ENCODE measurements at places on chromosomes 4 and X.

GRCh38 chr4:186624951-186625350 is 69.6 kb upstream of the MTNR1A start:
- no peak for DNase-seq

- DNase-seq = no peak
Observed at GRCh38 chrX:30793767-30794103, 95.3 kb downstream of the TAB3 start.

DNA sequence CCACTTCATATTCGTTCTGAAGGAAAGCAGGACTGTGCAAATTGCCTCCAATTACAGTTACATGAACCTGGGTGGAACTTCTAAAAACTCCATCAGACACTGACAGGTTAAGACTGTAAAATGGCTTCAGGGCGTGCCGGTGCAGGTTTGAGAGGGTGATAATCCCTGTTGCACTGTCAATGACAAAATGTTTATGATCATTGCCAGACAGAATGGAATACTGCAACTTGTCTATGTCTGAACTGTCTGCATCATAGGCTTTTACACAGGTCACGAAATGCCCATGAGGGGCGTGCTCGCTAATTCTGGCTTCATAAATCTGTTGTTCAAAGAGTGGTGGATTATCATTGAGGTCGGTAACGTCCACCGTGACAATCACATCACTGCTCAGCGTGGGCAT is 63.7 kb upstream of the MTNR1A start:
- DNase-seq = no peak

DNA sequence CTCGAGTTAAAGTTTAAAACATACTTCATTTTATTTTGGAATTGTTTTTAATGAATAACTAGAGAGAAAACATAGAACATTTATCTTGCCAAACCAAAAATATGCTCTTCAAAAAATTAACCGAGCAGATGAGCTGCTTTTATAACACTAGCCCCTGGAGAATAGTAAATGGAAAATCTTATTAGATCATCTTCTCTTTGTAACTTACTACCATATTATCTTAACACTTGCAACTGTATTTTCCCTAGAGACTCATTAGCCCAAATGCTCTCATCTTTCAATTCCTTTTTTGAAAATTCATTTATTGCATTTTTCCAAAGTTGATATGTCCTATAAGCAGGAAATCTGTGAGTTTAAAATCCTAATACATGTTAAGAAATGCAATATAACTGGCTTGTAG is 143.3 kb downstream of the CAMK2D start:
- no peak for DNase-seq

DNA sequence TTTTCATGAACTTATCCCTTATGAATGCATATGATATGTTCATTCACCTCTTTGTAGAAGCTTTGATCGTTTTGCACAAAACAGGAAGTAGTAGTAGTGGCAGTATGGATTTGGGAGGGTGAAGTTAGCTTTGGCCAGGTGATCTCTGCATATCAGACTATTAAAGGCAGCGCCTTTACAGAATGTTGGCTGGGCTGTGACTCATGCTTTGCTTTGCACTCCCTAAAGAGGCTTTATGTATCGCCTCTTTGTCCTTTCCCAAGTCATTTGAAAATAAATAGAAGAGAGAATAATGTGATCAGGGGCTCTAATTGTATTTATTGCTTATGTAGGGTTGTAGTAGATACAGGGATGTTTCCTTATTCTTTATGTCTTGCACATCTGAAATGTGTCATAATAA is 50.4 kb downstream of the SHROOM3 start:
- no peak for DNase-seq

- no peak for DNase-seq
Observed at GRCh38 chrX:903116-903515, 272.5 kb downstream of the SHOX start.

DNA sequence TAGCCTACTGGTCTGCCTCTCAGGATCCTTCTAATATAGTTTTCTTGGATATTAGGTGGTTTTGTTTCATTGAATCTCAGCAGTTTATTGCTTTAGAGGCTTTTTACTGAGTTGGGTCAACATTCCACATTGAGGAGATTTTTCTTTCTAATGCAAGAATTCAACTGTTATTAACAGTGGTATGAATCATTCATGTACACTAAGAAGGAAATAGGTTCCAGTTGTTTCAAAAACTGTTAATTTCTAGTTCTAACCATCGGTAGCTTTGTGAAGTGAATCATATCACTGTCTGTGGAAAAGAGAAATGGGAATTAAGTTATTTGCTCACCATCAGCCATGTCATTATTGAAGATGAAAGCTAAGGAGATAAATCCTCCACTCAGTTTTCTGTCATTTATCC is 331.5 kb downstream of the RPA4 start:
- DNase-seq = no peak

DNA sequence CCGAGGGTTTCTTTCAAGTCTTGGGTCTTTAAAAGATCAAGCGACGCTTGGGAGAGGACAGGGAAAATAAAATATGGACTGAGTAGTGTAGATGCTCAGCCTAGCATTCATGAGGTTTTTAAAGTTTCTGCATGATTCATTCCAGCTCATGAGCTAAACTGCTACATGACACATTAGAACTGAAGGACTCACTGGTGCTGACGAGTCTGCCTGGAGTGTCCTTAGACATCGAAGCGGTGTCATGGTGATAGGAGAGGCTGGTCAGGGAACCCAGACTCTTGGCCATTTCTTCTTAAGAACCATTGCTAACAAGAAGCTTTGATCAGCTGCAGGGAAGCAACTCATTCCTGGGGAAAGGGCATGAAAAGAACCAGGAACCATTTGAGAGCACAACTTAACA is 158.6 kb downstream of the TRIML1 start:
- DNase-seq = no peak

GRCh38 chr4:138595171-138595570 is 353.0 kb upstream of the SLC7A11 start:
- no peak for DNase-seq

DNA sequence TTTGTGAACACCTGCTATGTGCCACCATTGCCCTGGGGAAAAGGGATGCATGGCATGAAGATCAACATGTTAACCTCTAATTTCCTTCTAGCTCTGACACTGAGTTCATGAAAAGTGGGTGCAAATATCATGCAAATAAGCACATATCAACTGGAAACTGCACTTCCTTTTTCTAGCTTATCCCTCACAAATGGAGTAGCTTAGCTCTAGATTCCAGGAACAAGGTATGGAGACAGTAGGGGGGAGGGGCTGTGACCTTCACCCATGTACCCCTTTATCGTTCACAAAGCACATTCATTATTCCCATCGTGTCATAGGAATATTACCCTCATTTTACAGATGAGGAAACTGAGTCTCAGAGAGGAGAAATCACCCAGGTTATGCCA is 37.4 kb downstream of the STARD8 start:
- no peak for DNase-seq

DNA sequence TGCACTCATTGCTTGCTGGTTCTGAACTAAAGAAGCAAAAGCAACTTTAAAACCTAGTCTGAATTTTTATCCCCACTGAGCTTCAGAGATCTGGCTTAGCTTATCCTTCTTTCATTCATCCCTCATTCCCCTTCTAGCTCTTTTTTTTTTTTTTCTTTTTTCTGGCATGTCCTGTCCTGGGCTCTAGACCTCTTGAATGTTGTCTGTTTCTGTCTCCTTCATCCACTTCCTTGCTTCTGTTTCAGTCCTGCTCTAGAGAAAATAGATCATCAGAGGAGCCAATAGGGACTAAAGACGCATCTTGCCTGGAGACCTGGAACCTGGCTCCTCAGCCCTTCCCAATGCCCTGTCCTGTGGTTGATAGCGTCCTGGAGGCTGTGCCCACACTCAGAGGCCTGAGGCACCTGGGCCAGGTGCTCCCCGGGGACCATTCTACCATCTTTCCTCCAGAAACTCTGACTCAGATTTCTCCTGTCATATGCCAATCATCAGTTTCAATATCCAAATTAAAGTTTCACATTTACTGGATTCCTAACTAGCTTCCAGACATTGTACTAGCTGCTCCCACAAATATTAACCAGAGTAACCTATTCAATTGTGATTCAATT is 115.7 kb upstream of the GATB start:
- no peak for DNase-seq

DNA sequence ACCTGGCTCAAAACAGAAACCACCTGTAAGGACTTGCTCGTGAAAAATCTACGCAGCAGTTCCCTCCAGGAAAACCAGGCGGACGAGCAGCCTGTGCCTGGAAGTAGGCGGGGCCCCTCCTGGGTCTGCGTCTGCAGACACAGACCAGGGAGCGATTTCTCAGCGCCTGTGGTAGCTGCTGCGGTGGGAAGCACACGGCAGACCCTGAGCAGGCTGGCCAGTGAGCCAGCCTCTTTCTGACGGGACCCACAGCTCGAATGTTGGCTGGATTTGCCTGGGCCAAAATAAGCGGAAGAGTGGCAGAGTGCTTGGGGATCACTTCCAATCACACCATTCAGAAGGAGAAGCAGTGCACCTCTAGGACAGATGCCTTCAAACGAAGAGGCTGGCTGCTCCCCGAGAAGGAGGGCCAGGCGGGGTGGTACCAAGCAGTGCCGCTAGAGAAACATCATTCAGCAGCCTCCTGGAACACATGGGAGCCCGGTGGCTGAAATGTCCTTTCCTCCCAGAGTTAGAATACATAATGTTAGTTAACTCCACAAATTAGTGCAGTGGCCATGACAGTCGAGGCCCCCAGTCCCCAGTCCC is 85.9 kb downstream of the GATB start:
- DNase-seq = no peak

GRCh38 chr4:121227341-121227792 is 63.2 kb upstream of the TNIP3 start:
- DNase-seq = no peak

- DNase-seq = no peak
Observed at GRCh38 chrX:55120761-55121358, 32.0 kb downstream of the PAGE2 start.

DNA sequence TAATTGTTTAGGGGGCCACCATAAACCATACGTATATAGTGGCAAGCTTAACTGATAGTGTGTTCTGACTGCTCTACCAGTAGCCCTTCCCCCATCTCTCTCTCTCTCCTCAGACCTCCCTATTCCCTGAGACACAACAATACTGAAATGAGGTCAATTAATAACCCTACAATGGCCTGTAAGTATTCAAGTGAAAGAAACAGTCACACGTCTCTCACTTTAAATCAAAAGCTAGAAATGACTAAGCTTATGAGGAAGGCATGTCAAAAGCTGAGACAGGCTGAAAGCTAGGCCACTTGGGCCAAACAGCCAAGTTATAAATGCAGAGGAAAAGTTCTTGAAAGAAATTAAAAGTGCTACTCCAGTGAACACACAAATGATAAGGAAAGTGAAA is 78.0 kb downstream of the PRDM5 start:
- no peak for DNase-seq

- no peak for DNase-seq
Observed at GRCh38 chrX:54064564-54064963, 20.3 kb upstream of the PHF8 start.

- no peak for DNase-seq
Observed at GRCh38 chr4:113901994-113902787, 77.3 kb downstream of the ARSJ start.

- no peak for DNase-seq
Observed at GRCh38 chr4:101667348-101667747, 123.2 kb upstream of the BANK1 start.

- no peak for DNase-seq
Observed at GRCh38 chrX:138923805-138924204, 212.3 kb upstream of the FGF13 start.

DNA sequence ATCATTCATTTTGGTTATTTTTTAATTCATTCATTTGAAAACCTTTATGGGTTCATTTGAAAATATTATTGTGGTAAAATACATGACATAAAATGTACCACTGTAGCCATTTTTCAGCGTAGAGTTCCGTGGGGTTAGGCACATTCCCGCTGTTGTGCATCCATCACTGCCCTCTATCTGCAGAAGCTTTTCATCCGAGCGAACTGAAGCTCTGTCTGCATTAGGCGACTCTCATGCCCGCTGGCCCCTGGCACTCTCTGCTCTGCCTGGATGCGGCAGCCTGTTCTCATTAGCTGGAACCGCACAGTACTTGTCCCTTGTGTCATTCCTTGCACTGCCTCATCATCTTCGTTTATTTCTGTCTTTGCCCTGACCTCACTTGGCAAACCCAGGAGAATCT is 17.5 kb downstream of the CFAP99 start:
- no peak for DNase-seq

DNA sequence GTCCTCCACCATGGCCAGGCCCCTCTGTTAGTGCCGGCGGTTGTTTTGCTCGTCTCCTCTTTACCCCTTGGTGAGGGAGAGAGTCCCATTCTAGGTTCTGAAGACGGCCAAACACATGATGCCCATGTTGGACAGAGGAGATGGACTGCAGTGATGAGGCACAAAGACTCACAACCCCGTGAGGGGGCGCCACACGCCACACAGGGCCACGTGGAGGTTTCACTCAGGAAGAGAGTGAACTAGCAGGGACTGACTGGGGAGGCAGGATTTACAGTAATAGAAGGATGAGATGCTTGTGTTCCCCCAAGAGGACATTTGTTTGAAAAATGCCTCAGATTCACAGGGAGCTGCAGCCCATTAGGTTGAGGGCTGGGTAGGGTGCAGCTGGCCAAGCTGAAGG is 655.3 kb upstream of the FRG1 start:
- no peak for DNase-seq

DNA sequence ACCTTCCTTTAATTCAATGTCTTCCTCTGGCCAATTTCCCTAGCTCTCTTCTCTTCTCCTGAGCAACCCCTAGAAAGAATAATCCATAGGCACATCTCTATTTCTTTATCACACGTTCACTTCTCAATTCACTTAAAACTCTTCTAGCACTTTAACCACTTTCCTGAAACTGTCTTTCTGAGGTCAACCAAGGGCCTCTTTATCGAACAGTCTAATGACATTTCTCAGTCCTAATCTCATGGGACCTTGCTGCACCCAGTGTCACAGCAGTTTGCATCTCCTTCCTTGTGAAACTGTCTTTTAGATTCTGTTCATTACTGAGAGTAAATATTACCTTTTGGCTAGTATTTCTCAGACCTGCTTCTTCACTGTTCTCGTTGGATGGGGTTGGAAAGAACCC is 285.3 kb upstream of the RASGEF1B start:
- DNase-seq = no peak

- DNase-seq = no peak
Observed at GRCh38 chr4:123430031-123430430, 33.4 kb downstream of the SPRY1 start.

DNA sequence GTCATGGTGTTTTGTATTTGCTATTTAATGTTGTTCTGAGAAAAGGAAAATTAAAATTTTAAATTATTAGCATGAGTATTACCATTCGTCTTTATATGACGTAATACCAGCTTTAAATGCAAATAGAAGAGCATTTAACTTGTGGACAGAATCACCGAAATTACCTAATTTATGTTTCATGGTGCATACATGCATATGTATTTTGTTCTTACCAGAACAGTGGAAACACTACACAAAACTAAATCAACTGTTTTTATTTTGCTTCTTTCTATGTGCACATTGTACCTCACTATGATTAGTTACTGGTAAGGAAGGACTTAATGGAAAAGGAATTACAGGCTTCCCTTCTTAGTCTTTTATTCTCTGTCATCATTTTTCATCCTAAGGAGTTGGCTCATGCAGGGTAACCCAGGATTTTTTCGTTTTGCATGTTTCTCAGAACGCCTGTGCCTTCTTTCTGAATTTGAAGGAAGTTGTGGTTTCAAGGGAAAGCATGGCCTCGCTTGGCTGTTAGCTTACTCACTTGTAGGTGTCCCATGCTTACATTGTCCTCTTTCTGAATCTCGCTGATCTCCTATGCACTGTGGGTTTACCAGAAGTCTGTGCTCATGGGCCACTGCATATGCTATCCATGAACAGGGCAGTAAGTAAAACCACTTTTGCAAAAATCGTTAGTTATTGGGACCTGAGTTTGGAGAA is 300.0 kb upstream of the PUDP start:
- DNase-seq = no peak
